Pancreas (tissue), 10 donors: ENCODE measurements at places on chromosomes 2 and 18. TPM values are rescaled to one million over a fixed set of nuclear protein-coding genes. Genes with fewer than 3 reads are reported as not detected.

DNA sequence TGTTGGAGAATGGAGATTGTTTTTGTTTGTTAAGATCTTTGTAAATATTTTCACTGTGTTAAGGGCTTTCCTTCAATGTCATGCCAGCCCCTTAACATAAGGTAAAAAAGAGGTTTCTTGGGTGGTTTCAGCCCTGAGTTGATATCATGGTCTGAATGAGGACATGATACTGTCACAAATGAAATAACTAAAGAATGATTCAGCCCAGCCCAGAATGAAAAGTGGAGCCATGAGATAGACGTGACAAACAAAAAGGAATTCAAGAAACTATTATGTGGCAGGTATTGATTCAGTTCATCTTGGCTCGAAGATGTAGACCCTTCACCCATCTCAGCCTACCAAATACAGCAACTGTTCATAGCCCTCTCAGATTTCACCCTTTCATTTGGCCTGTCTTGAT lies 88.6 kb upstream of the TTN start:
- H3K4me1 ChIP-seq: no peaks in the 10 kb centered on the region
- DNase-seq: no peak

RAB6D gene
- 0.08 TPM for total RNA-seq

GRCh38 chr2:239457586-239458445 lies 57.0 kb upstream of the HDAC4 start:
- H3K27ac ChIP-seq: no peak overlapping the region
- H3K36me3 ChIP-seq: no peaks in the 10 kb centered on the region
- no peaks in the 10 kb centered on the region for H3K27me3 ChIP-seq
- no peak overlapping the region for H3K4me3 ChIP-seq
- DNase-seq: no peak
- no peaks in the 10 kb centered on the region for H3K4me1 ChIP-seq

SGPP2 gene
- total RNA-seq: 3.9 TPM

NAT8 gene
- not detected for total RNA-seq

DNA sequence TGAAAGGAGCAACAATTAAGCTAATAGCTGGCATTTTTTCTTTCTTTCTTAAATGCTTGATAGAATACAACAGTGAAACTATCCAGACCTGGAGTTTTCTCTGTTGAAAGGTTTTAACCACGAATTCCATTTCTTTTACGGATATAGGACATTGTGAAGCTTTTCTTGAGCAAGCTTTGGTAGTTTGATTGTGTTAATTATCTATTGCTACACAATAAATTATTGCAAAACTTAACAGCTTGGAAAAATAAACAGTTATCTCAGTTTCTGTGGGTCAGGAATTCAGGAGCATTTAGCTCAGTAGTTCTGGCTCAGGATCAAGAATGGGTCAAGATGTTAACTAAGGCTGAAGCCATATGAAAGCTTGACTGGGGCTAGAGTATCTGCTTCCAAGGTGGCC lies 11.7 kb downstream of the PHOSPHO2 start:
- no peak overlapping the region for H3K27ac ChIP-seq
- no peak for DNase-seq
- no peaks in the 10 kb centered on the region for H3K36me3 ChIP-seq
- H3K4me1 ChIP-seq: no peaks in the 10 kb centered on the region

GRCh38 chr2:213627054-213627710 lies 342.9 kb downstream of the SPAG16 start:
- no peak for DNase-seq
- H3K4me1 ChIP-seq: no peaks in the 10 kb centered on the region
- H3K27ac ChIP-seq: no peak overlapping the region
- no peaks in the 10 kb centered on the region for H3K36me3 ChIP-seq
